GM12865 (cell line): ENCODE measurements at places on chromosomes 4 and X.

GRCh38 chr4:168631241-168632162 is 134.7 kb downstream of the PALLD start:
- DNase-seq = no peak

DNA sequence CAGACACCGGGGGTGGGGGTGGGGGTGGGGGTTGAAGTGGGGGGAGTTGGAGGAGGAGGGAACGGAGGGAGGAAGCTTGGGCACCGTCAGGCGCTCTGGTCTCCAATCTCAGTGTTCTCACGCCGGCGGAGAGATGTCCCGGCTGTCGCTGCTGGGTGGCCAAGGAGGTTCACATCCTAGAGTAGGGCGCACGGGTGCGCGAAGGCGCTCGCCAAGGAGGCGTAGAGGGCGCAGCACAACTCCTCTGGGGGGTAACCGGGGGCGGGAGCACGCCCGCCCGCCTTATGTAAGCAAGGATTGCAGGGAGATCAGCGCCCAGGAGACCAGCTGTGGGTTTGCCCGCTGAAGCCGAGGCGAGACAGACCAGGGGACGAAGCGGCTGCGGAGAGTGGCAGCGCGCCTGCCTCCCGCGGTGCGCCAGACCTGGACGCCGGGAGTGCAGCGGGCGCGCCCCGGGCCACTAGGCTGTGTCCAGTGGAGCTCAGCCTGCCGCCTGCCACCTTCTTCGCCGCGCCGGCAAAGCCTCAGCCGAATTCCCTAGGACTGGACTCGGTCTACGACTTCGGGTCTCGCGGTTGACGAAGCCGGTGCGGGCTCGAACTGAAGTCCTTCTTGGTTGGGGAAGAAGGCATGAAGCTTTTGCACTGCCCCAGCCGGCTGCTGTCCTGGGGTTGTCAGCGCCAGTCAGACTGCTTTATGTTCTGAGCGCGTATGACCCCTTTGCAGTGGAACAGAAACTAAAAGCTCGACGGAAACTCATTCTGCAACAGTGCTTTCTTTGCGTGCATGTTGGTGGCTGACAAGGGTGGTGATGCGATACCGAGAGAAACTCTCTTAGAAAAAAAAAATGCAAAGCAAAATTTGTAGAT is 707 bp upstream of the UNC5C start:
- peak; percentile 81 for DNase-seq

- no peak for DNase-seq
Measured at GRCh38 chrX:107878106-107878505, 52.4 kb downstream of the MID2 start.

GRCh38 chr4:31784558-31784957 is 1064.4 kb downstream of the PCDH7 start:
- DNase-seq = no peak

DNA sequence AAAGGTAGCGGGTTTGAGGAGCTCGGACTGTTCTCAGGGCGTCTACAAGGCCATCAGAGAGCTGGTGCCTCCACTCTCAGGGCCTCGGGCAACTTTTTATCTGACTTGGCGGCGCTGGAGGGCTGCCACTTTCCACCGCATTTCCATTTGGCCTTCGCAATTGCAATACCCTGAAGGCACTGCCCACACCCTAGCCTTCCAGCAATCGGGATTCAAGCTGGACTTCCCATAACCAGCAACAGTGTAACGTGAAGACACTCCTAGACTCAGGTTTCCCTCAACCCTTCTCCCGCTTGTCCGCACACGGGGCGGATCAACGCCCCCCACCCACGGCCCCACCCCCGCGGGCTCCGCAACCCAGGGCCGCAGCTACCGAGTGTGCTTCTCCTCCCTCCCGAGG is 50.2 kb upstream of the BCOR start:
- no peak for DNase-seq

DNA sequence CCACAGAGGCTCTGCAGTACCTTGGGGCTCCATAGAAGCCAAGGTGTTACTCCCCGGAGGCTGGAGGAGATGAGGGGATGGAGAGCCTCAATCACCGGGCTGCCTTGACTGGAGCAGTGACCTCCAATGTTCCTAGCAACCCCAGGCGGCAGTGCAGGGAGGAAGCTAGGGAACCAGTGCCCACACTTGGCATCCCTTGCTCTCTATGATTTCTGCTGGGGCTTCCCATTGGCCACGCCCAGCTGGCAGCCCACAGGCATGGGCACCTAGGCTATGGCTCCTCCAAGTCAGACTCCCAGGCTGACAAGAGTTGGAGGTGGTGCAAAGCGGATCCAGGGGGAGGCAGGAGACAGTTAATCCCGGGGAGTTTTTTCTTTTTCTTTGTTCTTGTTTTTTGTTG is 229.7 kb downstream of the EVC2 start:
- no peak for DNase-seq

DNA sequence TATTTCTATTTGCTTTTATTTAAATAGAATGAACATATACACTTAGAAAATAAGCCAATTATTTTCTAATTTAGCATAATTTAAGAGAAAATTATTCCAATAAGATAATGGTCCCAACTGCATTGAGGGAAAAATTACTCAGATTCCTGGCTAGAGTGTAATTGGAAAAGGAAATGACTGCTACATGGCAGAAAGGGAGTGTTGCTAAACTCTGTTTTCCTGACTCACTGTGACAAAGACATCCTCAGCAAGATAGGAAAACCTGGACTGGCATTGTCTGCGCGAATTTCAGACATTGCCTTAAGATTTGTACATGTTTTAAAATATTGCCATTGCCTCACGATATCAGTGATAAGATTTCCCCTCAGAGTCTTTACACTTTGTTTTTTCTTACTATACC is 8.2 kb downstream of the TNIP3 start:
- no peak for DNase-seq

GRCh38 chr4:159281771-159282170 is 178.9 kb downstream of the RAPGEF2 start:
- DNase-seq = no peak

- no peak for DNase-seq
Measured at GRCh38 chr4:21517126-21517859, 431.3 kb downstream of the KCNIP4 start.
